ENCODE measurements at places on chromosomes 12 and 14. TPM values are rescaled to one million over a fixed set of nuclear protein-coding genes. Genes with fewer than 3 reads are reported as not detected.

Gene FLRT2
- 3.3 TPM for total RNA-seq

Gene PLXNC1
- total RNA-seq, result 0.15 TPM

Gene GPRC5D
- total RNA-seq, result not detected

Gene ABHD12B
- not detected for total RNA-seq

Gene ERBB3
- not detected for total RNA-seq

Gene RPS29
- total RNA-seq, result 4,560 TPM

Gene SPATA7
- total RNA-seq, result 8.1 TPM

Gene KRT72
- total RNA-seq, result not detected

Gene WIF1
- total RNA-seq, result not detected

Gene TBX3
- total RNA-seq, result 0.97 TPM

Gene ADGRD1
- not detected for total RNA-seq
